NCI-H1092 treated with DMSO at 0.1 percent for 48 hours (cell line): ENCODE measurements at places on chromosomes 6 and 20.

DNA sequence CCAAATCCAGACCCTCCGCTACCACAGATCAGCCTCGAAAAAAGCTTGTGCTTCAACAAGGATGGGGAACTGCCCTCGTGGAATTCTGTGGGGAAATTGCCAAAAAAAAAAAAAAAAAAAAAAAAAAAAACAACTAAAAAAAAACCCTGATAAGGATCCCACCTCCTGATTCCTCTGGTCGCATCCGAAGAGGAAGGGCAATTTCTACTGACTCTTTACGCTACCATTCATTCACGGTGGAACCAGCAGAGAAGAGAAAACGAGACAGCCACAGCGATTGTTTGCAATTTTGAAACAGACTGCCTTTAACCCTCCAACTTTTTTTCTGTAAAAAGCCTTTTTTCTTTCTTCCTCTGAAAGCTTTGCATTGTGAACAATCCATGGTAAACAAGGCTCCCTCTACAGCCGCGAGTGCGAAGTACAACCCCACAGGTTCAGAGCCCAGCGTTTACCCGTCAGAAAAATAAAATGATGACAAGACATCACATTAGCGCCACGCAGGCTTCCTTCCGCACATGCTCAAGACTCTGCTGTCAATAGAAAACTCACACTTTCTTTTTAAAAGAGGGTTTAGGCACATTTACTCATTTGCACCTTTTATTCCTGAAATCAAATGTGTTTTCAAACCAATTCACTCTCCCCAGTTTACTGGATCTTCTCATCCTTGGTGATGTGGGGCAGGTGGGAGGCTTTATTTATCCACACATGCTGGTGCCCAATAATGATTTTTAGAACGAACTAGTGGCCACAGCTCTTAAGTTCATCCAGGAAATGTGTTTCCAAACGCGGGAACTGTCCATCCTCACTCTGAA lies 100.0 kb downstream of the NOL4L start:
- DNase-seq: peak; percentile 63

DNA sequence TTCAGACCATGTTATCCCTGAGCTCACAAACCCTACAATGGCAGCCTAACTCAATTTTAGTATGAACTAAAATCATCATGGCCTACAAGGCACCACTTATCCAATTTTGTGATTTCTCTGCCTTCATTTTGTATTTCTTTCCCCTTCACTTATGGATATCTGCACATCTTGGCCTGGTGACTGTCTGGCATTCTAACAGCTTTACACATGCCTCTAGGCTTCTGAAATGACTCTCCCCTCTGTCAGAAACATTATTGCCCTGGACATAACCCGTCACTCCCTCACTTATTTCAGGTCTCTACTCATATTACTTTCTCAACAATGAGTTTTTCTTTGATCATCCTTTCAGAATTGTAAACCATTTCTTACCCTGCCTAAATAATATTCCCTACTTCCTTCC lies 89.2 kb upstream of the THEMIS start:
- DNase-seq: no peak

GRCh38 chr6:138115877-138116660 lies 8.8 kb upstream of the PERP start:
- peak; percentile 67 for DNase-seq

DNA sequence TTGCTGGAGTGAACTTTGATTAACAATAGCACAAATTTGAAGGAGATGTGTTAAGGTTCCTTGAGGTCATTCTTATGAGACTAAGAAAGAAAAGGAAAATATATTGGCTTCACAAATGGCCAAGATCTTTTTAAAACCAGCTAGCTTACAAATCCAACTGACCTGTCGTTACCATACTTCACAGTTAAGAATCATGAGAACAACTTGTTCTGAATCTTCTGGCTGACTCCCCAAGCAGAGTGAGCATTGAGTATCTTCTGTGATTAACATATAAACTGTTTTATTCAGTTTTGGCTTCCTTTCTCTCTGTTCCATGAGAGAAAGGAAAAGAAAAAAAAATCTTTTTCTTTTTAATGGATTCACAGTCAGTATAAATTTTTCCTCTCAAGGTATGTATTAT lies 277.1 kb downstream of the KHDC1L start:
- DNase-seq: no peak

GRCh38 chr20:48619126-48620101 lies 208.4 kb downstream of the PREX1 start:
- peak; percentile 44 for DNase-seq

- no peak for DNase-seq
These were observed 293.8 kb downstream of the FRK start for GRCh38 chr6:115766745-115767462.

DNA sequence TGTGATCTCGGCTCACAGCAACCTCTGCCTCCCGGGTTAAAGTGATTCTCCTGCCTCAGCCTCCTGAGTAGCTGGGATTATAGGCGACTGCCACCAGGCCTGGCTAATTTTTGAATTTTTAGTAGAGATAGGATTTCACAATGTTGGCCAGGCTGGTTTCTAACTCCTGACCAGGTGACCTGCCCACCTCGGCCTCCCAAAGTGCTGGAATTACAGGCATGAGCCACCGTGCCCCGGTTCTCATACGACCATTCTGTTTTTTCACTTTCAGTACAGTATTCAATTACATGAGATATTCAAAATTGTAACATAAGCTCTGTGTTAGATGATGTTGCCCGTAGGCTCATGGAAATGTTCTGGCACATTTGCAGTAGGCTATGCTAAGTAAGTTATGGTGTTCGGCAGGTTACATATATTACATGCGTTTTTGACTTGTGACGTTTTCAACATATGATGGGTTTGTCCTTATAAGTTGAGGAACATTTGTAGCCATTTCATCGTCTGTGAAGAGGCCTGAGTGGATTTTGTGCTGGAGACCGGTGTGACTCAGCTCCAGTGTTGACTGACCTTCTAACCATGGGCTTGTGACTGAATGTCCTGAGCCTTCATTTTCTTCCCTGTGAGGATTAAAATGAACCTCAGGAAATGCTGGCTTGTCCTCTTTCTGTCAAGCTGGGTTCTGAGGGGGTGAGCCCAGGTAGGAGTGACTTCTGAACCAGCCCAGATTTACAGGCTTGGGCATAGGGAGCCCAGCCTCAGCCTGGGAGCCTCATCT lies 12.2 kb downstream of the PPARD start:
- DNase-seq: no peak

- DNase-seq: peak; percentile 65
These were observed 28.1 kb downstream of the RIPOR3 start for GRCh38 chr20:50663095-50663821.

- no peak for DNase-seq
These were observed 1.2 kb upstream of the PLTP start for GRCh38 chr20:45913116-45913515.

DNA sequence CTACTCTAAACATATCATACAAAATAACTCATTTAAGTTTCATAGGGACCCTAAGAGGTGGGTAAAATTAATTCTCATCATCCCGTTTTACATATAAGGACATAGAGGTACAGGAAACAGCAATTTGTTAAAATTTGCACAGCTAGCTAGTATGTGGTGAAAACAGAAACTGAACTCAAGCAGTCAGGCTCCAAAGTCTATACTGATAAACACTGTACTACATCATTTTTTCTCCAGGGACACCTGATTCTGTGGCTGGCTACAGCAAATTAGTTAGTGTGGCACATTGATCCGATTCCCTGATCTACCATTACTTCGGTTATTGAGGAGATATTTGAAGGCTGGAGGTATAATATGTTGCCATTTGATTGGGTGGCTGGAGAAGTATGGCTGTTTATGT lies 36.2 kb upstream of the E2F3 start:
- DNase-seq: no peak

DNA sequence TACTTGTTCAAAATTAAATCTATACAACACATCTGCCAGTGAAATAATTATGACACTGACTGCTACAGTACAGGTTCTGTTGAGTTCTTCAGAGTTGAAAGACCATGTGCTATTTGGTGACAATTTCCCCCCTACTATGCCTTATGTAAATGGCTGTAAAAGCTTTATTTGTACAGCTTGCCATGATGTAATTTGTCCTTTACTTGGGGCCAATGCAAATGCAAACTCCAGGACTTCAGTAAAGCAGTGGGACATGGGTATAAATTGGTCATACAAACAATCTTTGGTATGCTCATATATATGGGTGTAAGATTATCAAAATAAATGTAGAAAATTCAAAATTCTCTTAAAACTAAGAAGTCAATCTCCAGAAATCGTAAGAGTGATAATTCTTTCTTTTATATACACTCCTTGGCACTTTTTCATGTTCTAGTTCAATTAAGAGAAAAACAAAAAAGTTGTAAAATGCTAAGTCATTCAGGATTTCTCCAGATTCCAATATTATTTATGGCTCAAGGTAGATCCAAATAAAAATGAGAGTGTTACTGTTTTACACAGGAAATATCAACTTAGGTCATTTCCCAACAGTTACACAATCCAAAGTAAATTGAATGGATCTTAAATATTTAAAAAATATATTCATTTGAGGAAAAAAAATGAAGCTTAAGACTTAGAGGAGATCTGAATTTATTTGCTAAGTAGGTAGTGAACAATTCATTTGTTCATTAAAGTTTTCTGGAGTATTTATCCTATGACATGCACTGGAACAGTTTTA lies 1310.5 kb upstream of the CITED2 start:
- DNase-seq: peak; percentile 7

- no peak for DNase-seq
These were observed 104.6 kb upstream of the HTR1E start for GRCh38 chr6:86832686-86833085.

DNA sequence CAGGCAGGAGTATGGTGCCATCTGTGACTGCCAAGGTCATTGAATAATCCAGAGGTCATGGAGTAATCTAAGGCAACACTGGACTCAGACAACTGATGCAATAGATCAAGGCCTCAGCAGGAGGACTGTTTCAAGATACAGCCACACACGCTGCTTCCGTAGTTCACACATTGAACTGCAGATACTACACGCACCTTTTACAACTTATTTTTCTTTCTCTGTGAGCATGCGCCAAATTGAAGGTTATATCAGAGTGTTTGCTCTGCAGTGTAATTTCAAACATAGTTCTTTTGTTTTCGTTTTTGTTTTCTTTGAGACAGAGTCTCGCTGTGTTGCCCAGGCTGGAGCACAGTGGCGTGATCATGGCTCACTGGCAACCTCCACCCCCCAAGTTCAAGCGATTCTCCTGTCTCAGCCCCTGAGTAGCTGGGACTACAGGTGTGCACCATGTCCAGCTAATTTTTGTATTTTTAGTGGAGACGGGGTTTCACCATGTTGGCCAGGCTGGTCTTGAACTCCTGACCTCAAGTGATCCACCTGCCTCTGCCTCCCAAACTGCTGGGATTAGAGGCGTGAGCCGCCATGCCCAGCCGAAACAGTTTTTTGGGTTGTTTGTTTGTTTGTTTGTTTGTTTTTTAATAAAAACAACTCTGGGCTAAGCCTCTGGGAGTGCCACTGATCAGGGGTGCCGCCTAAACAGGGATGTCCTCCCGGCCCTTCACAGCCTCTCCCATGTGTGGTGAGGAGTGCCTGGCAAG lies 96.6 kb upstream of the NAA20 start:
- no peak for DNase-seq

GRCh38 chr20:47878601-47879027 lies 93.3 kb upstream of the SULF2 start:
- no peak for DNase-seq

DNA sequence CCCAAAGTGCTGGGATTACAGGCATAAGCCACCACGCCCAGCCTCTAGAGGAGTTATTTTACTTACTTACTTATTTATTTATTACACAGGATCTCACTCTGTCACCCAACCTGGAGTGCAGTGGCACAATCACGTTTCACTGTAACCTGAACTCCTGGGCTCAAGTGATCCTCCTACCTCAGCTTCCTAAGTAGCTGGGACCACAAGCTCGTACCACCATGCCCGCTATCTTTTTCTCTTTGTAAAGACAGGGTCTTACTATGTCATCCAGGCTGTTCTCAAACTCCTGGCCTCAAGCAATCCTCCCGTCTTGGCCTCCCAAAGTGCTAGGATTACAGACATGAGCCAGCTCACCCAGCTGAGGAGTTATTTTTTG lies 1.6 kb upstream of the TRIB3 start:
- DNase-seq: no peak

DNA sequence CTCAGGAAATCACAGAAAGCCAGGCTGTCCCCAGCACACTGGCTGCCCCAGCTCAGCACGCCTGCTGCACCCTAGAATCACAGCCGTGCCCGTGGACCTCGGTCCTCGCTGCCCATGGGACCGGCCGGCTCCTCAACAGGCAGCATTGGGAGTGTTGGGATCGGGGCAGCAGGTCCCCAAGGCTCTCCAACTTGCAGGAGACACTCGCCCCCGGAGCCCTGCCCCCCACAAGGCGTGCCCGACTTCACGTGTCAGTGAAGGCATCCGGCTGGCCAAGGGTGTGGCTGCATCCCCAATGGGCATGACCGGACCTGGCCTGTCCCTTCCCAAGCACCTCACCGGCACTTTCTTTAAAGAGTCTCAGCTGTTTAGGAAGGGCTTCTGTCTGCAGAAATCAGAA lies 3.0 kb upstream of the NTSR1 start:
- DNase-seq: no peak

DNA sequence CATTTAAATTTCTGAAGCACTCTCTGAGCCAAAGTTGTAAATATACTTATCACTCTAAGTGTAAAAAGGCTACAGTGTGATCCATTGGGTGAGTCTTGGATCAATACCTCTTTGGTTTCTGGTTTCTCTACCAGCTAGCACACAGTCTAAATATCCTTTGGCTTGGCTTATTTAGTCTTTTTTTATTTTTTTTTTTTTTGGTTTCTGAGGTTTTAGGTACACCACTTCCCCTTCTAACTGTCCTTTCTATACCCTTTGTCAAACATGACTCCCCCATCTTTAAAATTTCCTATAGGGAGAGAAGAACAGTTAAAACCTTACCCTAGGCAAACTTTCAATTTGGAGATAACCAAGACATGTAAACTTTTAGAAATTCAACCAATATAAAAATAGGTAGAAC lies 379.0 kb downstream of the PHF3 start:
- no peak for DNase-seq

GRCh38 chr20:15236812-15237211 lies 899.4 kb upstream of the FLRT3 start:
- DNase-seq: no peak

- DNase-seq: no peak
These were observed 236.5 kb downstream of the HACE1 start for GRCh38 chr6:104623052-104623690.

GRCh38 chr20:47689731-47690130 lies 95.5 kb downstream of the SULF2 start:
- DNase-seq: no peak

- DNase-seq: no peak
These were observed 221.2 kb downstream of the SLC24A3 start for GRCh38 chr20:19433371-19434350.

- DNase-seq: no peak
These were observed 12.4 kb downstream of the IFT52 start for GRCh38 chr20:43603124-43603523.

GRCh38 chr6:474453-475185 lies 83.1 kb downstream of the IRF4 start:
- DNase-seq: no peak

GRCh38 chr20:53902968-53903651 lies 167.3 kb downstream of the BCAS1 start:
- DNase-seq: no peak

- no peak for DNase-seq
These were observed 1.6 kb downstream of the TNFRSF6B start for GRCh38 chr20:63697868-63698545.

- DNase-seq: no peak
These were observed 477.3 kb upstream of the IRAK1BP1 start for GRCh38 chr6:78390066-78390465.
